ENCODE measurements at places on chromosomes 4 and X.

DNA sequence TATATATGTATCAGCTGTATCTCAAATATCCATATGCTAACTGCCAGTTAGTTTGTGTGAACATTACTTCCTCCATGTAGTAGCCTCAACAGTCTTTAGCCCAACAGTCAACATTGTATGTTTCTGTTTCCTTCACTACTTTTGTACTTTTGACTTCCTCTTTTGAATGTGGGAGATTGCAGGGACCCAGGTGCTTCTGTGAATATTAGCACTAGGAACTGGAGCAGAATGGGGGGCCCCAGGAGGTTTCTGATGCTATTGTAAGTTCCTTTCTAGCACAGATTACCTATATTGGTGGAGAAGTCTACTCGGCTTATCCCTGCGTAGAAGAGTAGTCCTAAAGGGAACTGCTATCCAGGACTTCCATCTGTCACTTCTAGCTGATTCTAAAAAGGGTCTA, 2.3 kb downstream of the PLAC8 start:
- DNase-seq = no peak

DNA sequence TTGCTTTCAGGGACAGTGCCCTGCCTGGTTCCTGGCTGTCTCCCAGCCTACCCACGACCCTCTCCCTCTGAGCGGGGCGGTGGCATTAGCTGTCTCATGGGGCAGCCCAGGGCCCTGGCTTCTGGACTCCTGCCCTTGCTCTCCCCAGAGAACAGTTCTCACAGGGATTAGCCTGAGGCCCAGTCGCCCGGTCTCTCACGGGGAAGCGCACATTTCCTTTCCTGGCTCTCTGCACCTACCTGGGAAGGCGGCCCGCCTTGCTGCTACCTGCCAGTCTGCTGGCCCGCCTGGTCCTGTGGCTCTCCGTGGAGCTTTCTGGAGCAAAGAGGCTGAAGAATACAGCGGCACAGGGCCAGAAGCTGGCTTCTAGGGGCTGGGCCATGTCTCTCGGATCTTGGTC, 128.4 kb downstream of the FHDC1 start:
- no peak for DNase-seq

DNA sequence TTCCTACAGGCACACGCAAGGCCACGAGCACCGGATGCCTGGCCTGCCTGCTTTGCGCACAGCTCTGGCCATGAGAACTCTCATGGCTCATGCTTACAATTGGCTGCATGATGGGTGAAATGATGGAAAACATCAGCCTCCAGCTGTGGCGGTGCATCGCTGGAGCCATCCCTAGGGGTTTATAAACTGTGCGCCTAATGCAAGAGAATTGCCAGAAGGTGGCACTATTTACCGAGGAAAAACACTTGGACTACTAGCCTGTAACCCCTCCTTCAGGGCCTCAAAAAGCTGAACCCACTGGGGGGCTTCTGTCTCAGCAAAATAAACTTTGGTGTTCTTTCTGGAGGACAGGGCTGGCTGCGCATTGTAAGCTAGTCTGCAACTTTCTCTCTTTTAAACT, 51.9 kb downstream of the PHKA2 start:
- DNase-seq = no peak

GRCh38 chr4:30005995-30006394, 714.2 kb upstream of the PCDH7 start:
- no peak for DNase-seq

- no peak for DNase-seq
Observed at GRCh38 chr4:158201322-158201721, 9.0 kb upstream of the TMEM144 start.

DNA sequence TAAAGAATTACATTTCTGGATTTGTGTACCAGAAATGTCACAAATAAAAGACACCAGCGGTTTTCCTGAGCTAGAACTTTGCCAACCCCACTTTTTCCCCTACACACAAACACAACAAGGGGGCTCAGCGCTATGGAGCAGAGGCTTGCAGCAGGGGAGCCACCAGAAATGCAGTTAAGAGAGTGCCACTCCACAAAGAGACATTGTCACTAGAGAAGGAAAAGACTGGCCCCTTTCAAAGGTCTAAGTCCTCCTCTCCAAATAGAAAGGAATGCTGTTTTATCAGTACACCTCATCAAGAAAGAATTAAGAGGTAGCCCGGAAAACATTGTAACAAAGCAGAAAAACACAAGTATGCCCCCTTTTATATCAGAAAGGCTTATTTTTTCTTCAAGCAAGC, 419.5 kb downstream of the HNRNPD start:
- DNase-seq = no peak

DNA sequence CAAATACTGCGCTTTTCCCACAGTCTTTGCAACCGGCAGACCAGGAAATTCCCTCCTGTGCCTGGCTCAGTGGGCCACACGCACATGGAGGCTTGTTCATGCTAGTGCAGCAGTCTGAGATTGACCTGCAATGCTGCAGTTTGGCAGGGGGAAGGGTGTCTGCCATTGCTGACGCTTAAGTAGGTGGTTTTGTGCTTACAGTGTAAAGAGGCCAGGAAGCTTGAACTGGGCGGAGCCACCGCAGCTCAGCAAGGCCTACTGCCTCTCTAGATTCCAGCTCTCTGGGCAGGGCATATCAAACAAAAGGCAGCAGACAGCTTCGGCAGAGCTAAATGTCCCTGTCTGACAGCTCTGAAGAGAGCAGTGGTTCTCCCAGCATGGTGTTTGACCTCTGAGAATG, 390.5 kb upstream of the TECRL start:
- DNase-seq = no peak

DNA sequence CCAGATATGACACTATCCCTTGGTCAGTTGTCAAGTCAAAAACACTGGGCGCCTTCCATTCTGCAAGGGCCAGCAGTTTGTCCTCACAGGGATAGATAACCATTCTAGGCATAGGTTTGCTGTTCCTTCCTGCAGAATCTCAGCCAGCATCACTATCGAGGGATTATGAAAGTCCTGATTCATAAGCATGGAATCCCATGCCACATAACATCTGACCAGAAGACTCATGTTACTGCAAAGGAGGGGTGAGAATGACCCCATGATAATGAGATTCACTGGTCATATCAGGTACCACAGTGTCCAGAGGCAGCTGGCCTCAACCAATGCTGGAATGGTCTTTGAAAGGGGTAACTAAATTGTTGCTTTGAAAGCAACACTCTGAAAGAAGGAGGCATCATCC, 84.7 kb downstream of the OTC start:
- DNase-seq = no peak

DNA sequence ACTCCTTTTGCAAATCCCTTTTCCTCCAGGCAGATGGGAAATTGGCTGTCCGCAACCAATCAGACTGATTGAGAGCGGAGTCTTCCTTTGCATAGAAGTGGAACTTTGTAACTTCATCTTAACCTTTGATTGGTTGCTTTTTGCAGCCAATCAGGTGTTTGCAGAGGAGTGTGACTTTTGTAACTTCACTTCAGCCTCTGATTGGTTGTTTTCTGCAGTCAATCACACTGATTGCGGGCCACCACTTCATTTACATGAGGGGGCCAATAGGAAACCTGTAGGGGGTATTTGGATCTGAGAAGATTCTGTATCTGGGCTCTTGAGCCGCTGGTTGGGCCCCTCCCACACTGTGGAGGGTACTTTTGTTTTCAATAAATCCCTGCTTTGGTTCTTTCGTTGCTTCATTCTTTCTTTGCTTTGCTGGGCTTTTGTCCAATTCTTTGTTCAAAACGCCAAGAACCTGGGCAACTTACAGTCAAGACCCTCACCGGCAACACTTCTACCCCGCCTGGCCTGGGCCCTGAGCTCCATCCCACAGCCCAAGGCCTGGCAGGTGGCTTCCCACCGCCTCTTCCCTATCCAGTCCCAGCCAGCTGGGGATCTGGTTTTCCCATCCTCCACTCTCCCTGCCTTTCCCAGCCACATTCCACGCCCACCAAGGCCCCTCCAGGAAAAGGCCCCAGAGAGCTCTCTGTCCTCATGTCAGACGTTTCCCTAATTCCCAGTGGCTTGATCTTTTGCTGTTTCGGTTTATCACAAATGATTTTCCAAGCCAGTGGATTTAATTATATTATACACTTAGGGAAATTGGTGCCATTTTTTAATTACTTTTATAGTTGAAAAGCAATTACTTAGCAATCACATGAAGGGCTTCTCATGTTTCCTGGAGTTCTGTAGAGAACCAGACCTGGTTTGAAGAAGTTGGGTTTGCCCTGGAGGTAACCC, 110.2 kb upstream of the STX18 start:
- no peak for DNase-seq

GRCh38 chrX:54695231-54695630, 102.8 kb downstream of the ITIH6 start:
- no peak for DNase-seq

GRCh38 chr4:70925899-70926635, 23.9 kb downstream of the MOB1B start:
- no peak for DNase-seq

GRCh38 chr4:24816797-24817196, 21.4 kb downstream of the SOD3 start:
- no peak for DNase-seq

DNA sequence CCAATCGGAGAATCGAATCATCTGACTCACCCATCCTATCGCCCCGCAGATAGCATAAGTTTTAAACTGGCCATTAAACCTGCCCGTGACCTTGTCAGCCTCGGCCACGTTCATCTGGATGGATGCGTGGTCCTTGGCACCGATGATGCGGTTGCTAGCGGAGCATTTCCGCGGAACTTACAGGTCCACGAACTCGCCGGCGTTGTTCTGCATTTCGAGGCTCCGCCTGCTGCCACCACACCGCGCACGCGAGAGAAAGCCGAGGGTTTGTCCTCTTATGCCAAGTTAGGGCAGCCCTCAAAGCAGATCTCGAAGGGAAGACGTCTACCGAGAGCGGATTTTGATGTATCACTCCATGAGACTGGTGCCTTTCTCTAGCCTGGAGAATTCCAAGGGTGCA, 30.1 kb upstream of the TAPT1 start:
- no peak for DNase-seq

- no peak for DNase-seq
Observed at GRCh38 chrX:133497356-133497755, 82.1 kb upstream of the GPC4 start.

GRCh38 chr4:144090744-144091143, 49.8 kb downstream of the GYPA start:
- no peak for DNase-seq

DNA sequence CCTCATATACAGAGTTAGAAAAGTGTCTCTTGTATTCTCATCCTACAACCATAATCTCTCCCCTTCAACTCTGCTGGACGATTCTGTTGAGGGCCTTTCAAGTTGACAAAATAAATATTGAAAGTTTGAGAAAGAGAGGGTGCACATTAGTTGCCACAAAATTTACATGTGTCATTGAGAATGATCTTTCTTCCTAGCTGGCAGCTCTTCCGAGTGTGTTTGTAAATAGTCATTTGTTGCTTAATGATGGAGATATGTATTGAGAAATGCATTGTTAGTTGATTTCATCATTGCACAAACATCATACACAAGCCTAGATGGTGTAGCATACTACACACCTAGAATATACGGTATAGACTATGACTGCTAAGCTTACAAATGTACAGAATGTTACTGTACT, 632.8 kb upstream of the AMOT start:
- DNase-seq = no peak

DNA sequence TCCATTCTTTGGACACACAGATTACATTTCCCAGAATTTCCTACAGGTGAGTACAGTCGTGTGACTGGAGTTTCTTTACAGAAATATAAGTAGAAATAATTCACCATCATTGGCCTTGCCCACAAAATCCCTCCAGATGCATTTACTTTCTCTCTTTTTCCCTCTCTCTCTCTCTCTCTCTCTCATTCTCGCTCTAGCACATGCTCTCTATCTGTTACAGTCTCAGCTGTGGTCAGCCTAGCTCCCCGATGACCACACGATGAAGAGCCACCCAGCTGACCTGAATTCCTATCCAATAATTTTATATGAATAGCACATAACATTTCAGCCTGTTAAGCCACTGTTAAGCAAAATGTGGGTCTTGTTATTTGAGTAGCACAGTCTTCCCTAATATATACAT, 507.9 kb downstream of the PCDH7 start:
- no peak for DNase-seq

DNA sequence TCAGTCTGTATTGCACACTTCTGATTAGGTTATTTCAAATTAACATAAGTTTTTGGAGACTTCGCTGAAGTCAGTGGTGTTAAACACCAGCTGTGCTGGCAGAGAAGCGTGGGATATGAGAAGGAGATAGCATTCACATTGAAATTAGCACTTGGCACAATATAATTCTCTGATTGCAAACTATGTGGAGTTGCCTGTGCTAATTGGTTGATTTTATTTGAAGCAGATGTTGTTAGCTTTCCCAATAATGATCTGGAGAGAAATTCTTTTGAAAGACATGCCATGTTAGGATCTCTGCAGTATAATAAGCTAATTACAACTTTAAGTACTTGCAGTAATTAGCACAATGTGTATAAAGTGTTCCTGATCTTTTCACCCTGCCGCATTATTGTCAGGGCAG, 367.4 kb upstream of the ARX start:
- DNase-seq = no peak

DNA sequence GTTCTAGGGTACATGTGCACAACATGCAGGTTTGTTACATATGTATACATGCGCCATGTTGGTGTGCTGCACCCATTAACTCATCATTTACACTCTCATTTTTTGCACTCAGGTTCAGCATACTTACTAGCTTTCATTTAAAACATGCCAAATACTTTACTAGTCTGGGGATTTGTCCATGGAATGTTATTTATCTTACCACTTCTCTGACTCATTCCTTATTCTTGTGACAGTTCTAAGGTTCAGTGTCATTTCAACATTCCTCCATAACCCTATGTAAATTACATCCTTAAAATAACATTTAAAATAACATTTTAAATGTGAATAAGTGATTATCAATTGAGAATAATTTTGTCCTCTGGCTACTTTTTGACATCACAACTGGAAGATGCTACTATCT, 19.5 kb upstream of the SYTL5 start:
- no peak for DNase-seq

DNA sequence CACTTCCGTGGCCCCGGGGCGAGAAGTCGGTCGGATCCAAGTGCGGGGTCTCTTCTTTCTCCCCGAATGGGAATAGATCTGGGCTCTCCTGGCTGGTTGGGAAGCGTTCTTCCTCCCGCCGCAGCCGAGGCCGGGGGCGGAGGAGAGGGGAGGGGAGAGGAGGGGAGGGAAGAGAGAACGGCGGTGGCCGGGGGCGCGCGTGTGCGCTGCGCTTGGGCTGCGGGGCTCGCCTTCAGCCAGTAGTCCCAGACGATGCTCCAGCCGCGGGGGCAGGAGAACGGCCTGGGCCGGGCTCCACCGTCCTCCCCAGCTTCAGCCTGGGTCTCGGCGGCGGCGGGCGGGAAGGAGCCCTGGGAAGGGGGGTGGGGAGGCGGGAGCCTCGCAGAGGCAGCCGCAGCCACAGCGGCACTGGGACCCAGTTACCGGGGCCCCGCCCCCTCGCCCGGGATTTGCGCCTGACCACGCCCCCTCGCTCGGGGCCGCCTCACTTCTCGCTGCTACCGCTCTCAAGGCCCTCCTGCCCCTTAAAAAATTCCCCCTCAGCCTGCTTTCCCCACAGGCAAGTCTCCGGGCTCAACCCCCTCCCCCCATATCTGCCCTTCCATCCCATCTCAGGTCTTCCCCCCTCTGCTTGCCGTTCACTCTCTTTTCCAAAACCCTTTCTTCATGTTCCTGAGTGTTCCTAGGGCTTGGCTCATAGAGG, at the start of gene FGD1:
Gene FGD1, minus strand, starts transcription at position 421 of the 703 bp plus-strand sequence. CDS start 802 bp downstream, outside the sequence.
- no peak for DNase-seq

- no peak for DNase-seq
Observed at GRCh38 chr4:2387829-2388228, 30.6 kb downstream of the ZFYVE28 start.

GRCh38 chrX:68758671-68759070, 70.2 kb upstream of the EFNB1 start:
- DNase-seq = no peak

- DNase-seq = no peak
Observed at GRCh38 chrX:153818571-153819383, 11.6 kb downstream of the PDZD4 start.

All from stimulated activated CD4-positive, alpha-beta T cell treated with anti-CD3 and anti-CD28 coated beads, TNF-alpha, amount 100 ng/mL, for 1 hour (primary cell).